Panc1 (cell line): ENCODE measurements at places on chromosomes 7 and 10. TPM values are rescaled to one million over a fixed set of nuclear protein-coding genes. Genes with fewer than 3 reads are reported as not detected.
A peak's percentile ranks its signal among the peaks of the same experiment; 100 is the strongest.

DNA sequence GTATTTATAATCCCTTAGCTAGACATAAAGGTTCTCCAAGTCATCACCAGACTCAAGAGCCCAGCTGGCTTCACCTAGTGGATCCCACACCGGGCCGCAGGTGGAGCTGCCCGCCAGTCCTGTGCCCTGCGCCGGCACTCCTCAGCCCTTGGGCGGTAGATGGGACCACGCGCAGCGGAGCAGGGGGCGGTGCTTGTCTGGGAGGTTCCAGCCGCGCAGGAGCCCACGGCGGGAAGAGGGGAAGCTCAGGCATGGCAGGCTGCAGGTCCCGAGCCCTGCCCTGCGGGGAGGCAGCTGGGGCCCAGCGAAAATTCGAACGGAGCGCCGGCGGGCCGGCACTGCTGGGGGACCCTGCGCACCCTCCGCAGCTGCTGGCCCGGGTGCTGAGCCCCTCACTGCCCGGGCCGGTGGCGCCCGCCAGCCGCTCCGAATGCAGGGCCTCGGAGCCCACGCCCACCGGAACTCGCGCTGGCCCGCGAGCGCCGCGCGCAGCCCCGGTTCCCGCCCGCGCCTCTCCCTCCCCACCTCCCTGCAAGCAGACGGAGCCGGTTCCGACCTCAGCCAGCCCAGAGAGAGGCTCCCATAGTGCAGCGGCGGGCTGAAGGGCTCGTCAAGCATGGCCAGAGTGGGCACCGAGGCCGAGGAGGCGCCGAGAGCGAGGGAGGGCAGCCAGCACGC, 675.6 kb downstream of the REEP3 start:
- no peak for DNase-seq
- H3K27ac ChIP-seq: no peak overlapping the region
- H3K4me1 ChIP-seq: no peaks in the 10 kb centered on the region

GRCh38 chr7:142337054-142338001, 79.5 kb upstream of the PRSS58 start:
- H3K36me3 ChIP-seq: no peaks in the 10 kb centered on the region
- no peak overlapping the region for H3K27ac ChIP-seq
- no peaks in the 10 kb centered on the region for H3K27me3 ChIP-seq
- H3K4me1 ChIP-seq: no peaks in the 10 kb centered on the region
- DNase-seq: no peak

POLL gene
- total RNA-seq: 36.1 TPM

DNA sequence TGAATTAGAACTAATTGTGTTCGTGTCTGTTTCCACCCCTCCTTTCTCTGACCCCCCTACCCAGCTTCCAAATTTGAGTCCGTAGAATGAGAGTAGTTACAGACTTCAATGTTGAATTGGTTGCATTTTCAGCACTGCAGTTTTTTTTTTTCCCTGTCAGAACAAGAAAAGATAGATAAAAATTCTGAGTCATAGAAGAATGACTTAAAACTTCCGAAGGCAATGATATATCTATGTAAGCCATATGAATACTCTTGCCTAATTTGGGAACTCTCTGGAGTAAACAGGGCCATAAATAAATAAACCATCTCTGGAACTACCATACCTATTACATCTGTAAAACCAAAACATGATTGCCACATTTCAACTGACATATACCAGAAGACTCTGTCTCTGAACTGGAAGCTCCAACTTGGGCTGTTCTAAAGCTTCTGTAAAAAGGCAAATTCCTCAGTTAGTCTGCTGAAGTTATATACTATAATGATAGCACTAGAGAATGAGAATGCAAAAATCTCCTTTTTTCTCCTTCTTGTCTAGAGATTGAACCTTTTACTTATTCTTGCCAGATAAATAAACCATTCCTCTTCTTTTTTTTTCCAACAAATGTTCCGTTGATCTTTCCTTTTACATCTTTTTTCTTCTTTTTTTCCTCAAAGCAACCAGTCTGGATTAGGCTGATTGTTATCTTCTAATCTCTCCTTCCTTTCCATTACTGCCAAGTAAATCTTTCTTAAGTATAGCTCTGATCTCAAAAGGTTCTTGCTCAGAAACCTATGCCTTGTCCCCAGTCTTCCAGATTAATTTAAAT, 23.5 kb downstream of the VCL start:
- H3K36me3 ChIP-seq: peaks cover 6% of the 10 kb centered on the region; the same call in 1 of the 2 replicates
- peak overlapping the region; percentile 66 for H3K27ac ChIP-seq
- no peak overlapping the region for H3K4me3 ChIP-seq
- H3K27me3 ChIP-seq: no peaks in the 10 kb centered on the region
- H3K4me1 ChIP-seq: peaks cover 66% of the 10 kb centered on the region

DNA sequence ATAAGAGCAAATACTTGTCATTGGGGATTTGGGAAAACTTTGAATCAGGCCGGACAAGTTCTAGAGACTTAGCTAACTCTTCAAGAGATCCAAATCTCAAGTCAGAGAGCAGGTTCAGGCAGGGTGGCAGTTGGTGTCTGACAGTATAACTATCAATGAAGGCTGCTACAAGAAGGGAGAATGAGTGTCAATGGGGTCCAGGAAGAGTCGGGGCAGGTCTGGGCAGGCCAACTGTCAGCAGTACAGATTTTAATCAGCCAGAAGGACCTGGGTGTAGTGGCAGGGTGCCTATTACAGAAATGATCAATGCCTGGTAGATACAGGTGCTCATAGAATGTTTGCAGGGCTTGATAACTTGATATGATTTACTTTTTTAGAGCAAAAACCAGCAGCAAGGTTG, 751.1 kb downstream of the GRM8 start:
- no peaks in the 10 kb centered on the region for H3K4me1 ChIP-seq
- no peaks in the 10 kb centered on the region for H3K27me3 ChIP-seq
- no peaks in the 10 kb centered on the region; the same call in 1 of the 2 replicates for H3K36me3 ChIP-seq

GRCh38 chr7:8058322-8058721, 89.7 kb downstream of the GLCCI1 start:
- H3K27ac ChIP-seq: no peak overlapping the region
- DNase-seq: no peak
- no peaks in the 10 kb centered on the region for H3K4me1 ChIP-seq
- H3K36me3 ChIP-seq: peaks cover 9% of the 10 kb centered on the region; the same call in 1 of the 2 replicates
